Cardiac muscle cell (in vitro differentiated cells and primary cell): ENCODE measurements at places on chromosomes 3 and 15. TPM values are rescaled to one million over a fixed set of nuclear protein-coding genes. Genes with fewer than 3 reads are reported as not detected.

DNA sequence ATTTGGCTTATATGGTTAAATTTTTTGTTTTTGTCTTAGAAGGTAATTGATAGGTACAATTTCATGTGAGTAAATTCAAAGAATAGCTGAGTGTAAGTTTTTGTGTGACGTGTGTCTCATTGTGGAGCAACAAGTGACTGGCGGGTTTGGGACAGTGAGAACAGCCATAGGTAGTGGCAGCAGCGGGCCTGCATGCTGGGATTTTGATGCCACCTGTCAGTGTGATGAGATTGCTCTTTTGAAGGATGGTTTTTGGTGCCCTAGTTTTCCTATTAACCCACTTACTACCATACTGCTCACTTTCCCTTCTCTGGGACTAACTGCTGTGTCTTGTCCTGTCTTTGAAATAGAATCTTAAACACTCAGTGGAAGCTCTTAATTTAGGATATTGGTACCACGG lies 522.6 kb downstream of the NAALADL2 start:
- no peak for DNase-seq

DNA sequence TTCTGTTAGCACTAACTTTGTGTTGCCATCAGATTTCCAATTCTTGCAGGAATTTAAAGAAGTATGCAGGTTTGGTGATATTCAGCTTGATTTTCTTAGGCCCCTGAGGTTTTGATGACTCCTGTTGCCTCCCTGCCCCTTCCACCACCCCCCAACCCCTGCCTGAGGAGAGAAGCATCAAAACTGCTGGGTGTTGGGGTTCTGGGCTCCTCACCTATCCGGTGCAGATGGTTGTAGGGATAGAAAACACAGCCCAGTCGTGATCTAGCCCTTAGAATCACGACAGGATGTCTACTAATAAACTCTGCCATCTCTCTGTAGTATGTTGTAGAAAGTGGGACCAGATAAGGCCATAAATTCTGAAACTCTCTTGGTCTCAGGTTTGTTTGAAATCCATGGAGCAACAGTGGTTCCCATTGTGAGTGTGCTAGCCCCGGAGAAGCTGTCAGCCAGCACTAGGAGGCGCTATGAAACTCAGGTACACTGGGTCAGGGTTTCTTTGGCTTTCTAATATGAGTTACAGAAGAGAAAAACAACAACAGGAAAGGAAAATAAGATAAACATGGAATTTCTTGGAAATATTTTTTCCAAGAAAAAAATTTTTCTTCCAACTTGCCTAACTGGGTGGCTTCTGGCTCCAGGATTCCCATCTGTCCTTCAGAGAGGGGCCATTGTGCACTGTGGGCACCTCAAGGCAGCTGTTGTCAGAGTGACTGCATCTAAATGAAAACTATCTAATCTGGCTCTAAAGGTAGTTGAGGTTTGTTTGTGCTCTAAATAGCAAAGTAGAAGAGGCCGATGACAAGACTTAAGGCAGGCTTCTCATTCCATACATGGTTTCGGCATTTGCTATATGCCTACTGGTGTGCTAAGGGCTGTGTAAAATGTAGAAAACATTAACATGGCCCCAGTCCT lies 8.7 kb downstream of the SRP14 start:
- no peak for DNase-seq

DNA sequence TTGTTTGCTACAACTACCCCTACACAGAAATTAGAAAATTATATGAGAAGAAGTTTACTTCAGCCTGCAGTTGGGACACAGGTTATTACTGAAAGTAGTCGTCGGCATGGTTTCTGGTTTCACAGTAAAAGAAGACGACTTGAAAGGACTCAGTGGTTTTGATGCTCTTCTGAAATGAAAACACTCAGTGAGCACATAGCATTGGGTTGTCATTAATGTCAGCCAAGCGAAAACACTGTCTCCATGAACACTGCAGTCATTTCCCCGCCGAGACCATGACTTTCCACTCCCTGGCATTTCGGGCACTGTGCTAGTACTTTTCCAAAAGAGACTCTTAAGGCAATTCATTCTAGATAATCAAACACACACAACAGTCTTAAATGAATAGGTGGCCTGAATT lies 69.2 kb upstream of the ICE2 start:
- no peak for DNase-seq

- peak; percentile 62 for DNase-seq
Measured at GRCh38 chr3:69740103-69741021, 1.1 kb downstream of the MITF start.

The PROS1 gene
- total RNA-seq: 29.5 and 48.6 TPM in 2 replicates

The SLC30A4 gene
- total RNA-seq: 3.1 and 3.5 TPM in 2 replicates

DNA sequence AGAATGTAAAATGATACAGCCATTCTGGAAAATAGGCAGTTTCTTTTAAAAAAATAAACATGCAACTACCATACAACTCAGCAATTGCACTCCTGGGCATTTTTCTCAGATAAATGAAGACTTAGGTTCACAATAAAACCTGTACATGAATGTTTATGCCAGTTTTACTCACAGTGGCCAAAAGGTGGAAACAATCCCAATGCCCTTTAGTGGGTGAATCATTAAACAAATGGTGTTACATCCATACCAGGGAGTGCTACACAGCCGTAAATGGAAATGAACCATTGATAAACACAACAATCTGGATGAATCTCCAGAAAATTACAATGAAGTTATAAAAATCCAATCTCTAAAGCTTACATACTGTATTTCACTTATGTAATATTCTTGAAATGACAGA lies 140.3 kb downstream of the ADAMTSL3 start:
- DNase-seq: no peak
